Activated CD4-positive, CD25-positive, alpha-beta regulatory T cell (primary cell): ENCODE measurements at places on chromosomes 7 and 10.

DNA sequence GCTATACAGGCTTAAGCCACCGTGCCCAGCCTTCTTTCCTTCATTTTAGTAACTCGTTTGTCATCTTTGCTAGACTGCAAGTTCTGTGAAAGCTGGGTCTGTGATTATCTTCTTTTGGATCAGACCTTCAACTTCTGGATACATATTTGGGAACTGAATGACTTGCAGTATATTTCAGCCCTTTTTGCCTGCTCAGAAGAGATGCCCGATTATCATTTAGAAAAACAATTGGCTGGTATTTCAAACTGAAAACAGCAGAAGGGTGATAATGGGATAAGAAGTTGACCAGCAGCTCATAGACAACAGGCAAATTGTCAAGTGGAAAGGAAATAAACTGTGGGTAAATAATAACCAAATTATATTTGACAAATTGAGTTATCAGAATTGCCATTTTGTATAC is 14.6 kb downstream of the RSBN1L start:
- DNase-seq = no peak

- no peak for DNase-seq
Measured at GRCh38 chr10:1301143-1301542, 245.0 kb downstream of the WDR37 start.

- DNase-seq = no peak
Measured at GRCh38 chr7:99000196-99000903, 122.0 kb downstream of the TRRAP start.

DNA sequence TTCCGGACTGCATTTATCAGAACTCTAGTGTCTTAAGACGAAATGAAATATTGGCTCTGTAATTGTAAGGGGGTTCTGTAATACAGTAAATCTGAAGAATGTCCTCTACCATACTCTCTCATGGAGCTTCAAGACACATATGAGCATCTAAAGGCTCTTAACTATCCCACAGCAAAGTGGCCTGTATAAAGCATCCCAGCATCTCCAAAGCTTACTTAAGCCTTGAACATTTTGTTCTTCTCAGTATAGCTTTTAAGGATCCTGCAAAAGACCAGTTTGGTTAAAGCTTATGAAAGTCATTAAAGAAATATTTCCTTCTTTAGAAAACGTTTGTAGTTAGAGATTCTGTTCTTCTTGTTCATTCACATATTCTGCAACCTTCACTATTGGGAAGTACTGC is 75.1 kb downstream of the HGF start:
- no peak for DNase-seq
